T-helper 1 cell treated with Interleukin-12 subunit alpha and Interleukin-12 subunit beta and Interleukin-4 antibody, amounts not matched to agents 30 ng/mL and 1 ng/mL, for 36 hours (primary cell): ENCODE measurements at places on chromosomes 1 and 21. TPM values are rescaled to one million over a fixed set of nuclear protein-coding genes. Genes with fewer than 3 reads are reported as not detected.

Gene AUNIP
- total RNA-seq = 5.5 and 6.5 TPM in 2 replicates

Gene RIPPLY3
- not detected in 2 replicates for total RNA-seq

Gene FAM78B
- total RNA-seq = 0.86 and 0.93 TPM in 2 replicates

Gene OPTC
- not detected in 2 replicates for total RNA-seq

Gene IFI44
- total RNA-seq = 125 and 143 TPM in 2 replicates

Gene CR2
- not detected in 2 replicates for total RNA-seq

Gene LCE1E
- total RNA-seq = not detected in 2 replicates

Gene TIE1
- 0.25 and 0.85 TPM in 2 replicates for total RNA-seq
